HEK293T (cell line): ENCODE measurements at places on chromosomes 6 and 20.

DNA sequence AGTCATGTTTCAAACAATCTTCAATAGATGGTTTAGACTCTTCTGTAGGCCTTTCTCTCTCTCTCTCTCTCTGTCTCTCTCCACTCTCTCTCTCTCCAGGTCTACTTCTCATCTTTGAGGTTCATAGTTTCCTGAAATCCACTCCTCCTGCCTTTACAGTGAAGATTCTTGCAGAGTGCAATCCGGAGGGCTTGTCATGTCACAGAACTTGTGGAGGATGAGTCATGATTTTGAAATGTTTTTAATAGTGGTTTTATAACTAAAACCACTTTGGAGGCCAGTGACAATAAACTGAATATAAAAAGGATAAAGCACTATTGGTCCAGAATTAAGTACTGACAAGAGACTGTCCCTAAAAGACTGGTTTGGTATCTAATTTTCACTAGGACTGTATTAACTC lies 156.3 kb downstream of the KIF6 start:
- no peak for DNase-seq

DNA sequence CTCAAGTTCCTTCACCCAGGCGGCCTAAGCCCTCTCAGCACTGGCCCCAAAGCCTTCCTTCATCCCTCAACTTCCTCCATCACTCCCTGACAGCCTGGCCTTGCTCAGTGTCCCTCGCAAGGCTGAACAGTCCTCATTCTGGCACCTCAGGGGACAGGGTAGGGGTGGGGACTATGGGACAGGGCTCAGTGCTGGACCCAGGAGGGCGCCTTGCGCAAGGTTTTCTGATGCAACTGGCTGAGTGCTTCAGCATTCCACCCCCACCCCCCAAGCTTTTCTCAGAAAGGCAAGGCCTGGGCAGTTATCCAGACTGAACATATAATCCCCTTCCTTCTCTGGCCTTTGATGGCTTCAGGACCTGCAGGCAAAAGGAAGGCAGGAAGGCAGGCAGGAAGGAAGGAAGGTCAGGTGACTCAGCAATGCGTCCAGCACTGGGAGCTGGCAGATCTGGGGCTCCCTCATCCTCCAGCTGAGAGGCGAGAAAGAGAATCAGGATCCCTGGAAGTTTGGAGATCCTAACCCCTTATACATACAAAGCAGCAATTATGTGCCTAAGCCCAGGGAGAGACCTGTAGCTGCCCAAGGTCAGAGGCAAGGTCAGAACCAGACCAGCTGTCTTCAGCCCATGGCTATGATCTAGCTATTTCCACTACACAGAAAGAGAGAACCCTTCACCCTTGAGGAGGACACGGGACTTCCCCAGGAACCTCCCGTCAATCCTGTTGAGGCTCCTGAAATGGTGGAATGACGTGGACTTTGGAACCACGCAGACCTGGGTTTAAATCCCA lies 8.6 kb upstream of the TRIB3 start:
- DNase-seq: no peak

GRCh38 chr6:167426084-167426483 lies 101.2 kb downstream of the TTLL2 start:
- DNase-seq: no peak

GRCh38 chr6:107218142-107218541 lies 102.8 kb upstream of the BEND3 start:
- DNase-seq: no peak

GRCh38 chr6:1082285-1082935 lies 229.5 kb upstream of the FOXQ1 start:
- DNase-seq: no peak

DNA sequence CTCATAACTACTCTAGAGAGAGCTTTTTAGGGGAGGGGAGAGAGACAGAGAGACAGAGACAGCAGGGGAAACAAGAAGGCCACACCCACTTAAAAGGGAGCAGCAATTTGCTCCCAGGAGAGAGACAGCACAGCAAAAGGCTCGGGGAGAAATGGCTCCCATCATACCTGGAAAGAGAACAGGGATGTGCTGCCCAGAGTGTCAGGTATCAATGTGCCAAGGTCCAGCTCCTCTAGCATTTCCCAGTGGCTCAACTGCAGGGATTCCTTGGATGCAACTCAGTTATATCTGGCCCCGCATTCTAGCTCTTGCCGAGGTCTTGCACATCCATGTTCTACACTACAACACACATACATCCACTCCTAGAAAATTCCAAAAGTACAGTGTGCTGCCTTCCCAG lies 304.0 kb upstream of the CDYL start:
- no peak for DNase-seq

DNA sequence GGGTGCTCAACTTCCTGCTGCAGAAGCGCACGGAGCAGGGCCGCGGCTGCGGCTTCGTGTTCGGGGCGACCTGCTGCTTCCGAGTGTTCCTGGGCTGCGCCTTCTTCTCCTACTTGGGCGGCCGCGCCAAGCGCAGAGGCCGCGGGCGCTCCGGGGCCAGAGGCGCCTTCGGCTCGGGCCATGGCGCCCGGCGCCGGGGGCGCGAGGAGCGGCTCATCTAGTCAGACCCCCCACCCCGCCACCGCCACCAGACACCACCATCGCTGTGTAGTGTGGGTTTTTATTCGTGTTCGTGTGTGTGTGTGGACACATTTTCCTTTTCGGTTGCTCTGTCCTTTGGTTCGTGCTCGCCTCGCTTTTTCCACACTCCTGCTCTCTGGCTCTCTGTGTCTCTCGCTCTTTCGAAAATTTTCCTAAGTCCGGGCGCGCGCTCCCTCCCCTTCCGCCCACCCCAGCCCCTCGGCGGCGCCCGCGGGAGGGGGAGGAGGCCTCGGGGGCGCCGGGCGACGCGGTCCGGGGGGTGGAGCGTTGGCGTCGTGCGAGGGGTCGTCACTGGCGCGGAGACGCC lies 38.1 kb downstream of the GNAS start:
- peak; percentile 36 for DNase-seq

DNA sequence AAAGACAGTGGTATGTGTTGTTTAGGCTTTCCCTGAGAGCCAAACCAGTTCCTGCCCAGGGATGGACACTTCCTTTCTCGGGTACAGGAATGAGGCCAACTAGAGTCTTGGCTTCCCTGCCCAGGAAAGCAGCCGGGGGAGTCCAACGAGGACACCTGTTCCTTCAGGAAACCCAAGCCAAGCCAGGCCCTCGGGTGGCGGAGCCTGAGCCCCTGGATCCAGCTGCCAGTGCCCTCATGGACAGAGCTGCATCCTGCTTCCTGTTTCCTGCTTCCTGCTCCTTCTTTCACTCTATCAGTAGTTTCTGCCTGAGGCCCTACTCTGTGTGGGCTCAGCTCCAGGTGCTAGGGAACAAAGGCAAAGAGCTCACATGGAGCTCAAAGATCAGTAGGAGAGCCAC lies 7.9 kb upstream of the SIRPA start:
- DNase-seq: no peak

- peak; percentile 20 for DNase-seq
Measured at GRCh38 chr6:90294989-90295853, 1.4 kb downstream of the BACH2 start.

GRCh38 chr6:154230910-154231595 lies 125.5 kb downstream of the IPCEF1 start:
- DNase-seq: no peak

GRCh38 chr6:121688974-121689373 lies 253.5 kb downstream of the GJA1 start:
- no peak for DNase-seq

DNA sequence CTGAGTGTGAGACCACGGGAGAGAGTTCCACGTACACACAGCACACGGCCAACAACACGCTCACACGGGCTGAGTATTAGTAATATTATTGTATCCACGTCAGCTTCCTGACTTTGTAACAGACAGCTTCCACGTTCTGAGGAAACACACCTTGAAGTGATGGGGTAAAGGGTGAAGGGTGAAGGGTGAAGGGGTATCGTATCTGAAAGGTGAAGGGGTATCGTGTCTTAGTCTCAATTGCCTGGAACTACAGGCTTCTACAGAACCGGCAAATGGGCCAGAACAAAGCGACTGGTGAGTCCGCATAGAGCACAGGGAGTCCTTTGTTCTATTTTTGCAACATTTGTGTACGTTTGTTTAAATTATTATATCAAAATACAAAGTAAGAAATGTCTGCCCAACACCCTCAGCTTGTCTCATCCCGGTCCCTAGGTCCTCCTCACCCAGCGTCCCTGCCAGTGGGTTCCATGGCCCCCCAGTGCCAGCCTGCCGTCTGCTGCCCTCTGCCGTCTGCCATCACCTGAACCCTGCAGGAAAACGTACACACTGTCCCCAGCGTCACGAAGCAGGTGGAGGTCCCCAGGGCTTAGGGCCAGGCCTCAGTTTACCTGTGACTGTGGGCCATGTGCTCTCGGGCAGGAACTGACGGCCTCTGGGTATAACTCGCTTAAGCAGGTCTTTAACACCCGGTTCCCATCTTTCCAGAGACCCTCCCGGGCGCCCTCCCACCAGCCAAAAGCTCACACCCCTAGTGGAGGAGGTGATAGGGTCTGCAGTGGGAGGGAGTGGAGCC lies 4.4 kb upstream of the HELZ2 start:
- DNase-seq: no peak

DNA sequence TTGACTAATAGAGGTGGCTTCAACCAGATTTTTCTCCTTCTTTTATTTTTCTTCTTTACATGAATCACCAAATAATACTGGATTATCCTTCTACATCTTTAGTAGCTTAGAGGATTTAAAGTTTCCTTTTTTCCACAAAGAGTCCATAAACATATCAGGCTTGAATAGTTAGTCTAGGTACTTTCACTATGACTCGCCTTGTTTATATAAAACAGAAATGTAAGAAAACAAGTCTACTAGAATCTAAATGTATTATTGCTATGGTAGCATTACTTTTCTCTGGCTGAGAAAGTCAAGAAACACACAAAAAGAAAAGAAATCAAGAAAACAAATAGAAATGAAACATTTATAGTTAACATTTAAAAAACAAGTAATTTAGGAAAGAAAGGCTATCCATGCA lies 215.2 kb downstream of the PTPRK start:
- DNase-seq: no peak

- DNase-seq: no peak
Measured at GRCh38 chr6:90204327-90205056, 92.2 kb downstream of the BACH2 start.

DNA sequence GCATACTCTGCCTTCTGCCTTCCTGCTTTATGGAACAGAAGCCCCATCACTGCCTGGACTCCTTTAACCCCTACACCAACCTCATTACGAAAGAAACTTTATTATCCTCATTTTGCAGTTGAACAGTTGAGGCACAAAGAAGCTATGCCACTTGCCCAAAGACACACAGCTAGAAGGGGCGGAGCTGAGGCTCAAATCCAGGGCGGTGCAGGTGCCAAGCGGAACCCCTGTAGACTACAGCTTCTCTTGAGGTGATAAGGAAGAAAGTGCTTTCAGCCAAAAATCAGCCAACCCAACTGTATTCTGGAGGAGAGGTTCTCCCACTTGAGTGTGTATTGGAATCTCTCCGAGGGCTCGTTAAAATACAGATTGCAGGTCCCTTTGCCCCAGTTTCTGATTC lies 90.5 kb downstream of the PRND start:
- no peak for DNase-seq
